ENCODE measurements at places on chromosomes 11 and 22. TPM values are rescaled to one million over a fixed set of nuclear protein-coding genes. Genes with fewer than 3 reads are reported as not detected.

The RPS6KA4 gene
- total RNA-seq = 113 TPM

The ARHGEF12 gene
- total RNA-seq = 27.5 TPM

The FXYD2 gene
- total RNA-seq = not detected

The FOLR3 gene
- not detected for total RNA-seq

The NPAS4 gene
- not detected for total RNA-seq
